ENCODE measurements at places on chromosomes 12 and 14.

DNA sequence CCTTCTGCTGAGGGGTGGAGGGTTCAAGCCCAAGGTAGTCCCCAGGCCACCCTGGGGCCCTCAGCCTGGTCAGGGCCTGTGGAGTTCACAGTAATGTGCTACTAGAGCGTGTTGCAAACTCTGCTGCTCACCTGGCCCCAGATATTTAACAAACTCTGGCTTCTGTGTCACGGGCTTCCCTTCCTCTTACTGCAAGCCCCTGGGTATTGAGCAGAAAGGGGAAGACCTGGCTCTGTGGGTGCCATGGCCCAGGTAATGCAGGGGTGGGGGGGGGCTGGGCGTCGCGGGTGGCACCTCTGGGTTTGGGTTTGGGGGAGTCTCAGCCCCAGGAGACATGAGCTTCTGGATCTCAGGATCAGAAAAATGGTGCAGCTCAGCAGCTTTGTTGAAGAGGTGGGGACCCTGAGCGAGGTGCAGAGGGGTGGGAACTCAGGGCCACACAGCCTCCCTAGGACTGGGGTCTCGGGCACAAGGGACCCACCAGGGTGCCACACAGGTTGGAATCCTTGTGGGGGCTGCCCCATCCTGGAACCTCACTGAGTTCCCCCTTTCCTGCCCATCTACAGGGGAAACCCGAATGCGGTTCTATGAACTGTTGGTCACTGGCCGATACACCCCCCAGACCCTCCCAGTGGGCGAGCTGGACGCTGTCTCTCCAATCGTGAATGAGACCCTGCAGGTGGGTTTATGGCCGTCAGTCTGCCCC lies 4.0 kb downstream of the SETD1B start:
- DNase-seq, result no peak

- DNase-seq, result no peak
These were observed 9.5 kb upstream of the PGF start for GRCh38 chr14:74964787-74965485.

- no peak for DNase-seq
These were observed 197.6 kb downstream of the SLC38A4 start for GRCh38 chr12:46628176-46628575.

DNA sequence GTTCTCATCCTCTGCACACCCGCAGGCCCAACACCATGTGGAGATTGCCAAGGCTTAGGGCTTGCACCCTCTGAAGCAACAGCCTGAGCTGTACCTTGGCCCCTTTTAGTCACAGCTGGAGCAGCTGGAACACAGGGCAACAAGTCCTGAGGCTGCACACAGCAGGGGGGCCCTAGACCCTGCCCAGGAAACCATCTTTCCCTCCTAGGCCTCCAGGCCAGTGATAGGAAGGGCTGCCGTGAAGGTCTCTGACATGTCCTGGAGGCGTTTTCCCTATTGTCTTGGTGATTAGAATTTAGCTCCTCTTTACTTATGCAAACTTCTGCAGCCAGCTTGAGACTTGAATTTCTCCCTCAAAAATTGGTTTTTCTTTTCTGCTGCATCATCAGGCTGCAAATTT lies 373.5 kb upstream of the CLEC14A start:
- DNase-seq, result no peak

GRCh38 chr12:2615665-2616402 lies 178.9 kb upstream of the FKBP4 start:
- DNase-seq, result no peak

DNA sequence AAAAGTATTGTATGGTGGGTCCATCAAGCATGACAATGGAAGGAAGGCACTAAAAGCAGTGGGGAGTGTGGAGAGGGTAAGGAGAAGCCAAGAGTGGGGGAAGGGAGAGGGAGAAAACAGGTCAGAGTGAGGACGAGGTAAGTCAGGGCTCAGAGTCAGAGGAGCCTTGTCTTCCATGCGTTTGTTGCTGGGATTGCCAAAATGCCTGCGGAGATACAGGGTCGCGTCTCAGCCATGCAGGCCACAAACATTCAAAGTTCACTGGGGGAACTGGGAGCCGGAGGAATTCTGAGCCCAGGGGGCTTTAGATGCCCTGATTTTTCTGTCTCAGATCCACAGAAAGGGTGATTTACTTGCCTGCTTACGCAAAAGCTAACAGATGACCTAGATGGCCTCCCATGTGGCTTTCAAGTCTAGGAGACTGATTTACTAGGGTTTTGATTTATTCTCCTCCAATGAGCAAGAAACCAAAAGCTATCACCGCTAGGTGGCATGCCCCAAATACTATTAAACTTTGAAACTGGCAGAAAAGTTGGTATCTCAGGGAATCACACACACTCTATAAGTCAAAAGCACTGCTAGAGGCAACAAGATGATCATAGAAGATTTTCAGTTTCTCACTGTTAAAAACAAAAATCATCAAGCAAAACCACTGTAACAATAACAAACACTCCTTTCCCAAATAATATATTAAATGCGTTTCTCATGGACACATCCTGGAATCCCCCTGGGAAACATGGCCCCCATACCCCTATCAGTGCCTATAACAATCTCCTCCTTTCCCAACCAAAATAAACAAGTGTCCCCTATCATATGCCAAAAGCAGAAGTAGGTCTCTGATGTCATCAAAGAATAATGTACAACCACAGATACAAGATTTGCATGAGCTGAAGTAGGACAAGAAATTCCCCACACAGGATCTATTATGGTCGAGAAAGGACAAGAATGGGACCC lies 26.6 kb upstream of the MDM1 start:
- peak; percentile 63 for DNase-seq

DNA sequence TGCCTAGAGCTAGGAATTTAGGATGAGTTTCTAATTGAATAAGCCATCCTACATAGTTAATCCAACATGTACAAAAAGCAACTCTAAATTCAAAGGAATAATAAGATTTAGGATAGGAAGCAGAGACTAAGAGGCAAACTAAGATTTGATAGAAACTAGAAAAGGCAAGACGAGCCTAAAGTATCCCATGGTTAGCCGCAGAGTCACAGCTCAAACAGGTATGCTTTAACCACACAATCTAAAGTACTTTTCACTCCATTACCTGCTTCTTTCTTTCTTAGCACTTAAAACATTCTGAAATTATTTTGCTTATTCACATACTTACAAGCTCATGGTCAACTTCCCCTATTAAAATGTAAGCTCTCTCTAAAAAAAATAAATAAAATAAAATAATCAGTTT lies 51.8 kb downstream of the OTOGL start:
- DNase-seq, result no peak

- no peak for DNase-seq
These were observed 351.0 kb downstream of the NAV3 start for GRCh38 chr12:78181544-78182162.

- DNase-seq, result no peak
These were observed 357 bp downstream of the HOMEZ start for GRCh38 chr14:23285530-23286019.

- DNase-seq, result no peak
These were observed 142.3 kb downstream of the PCNX1 start for GRCh38 chr14:71049435-71050133.

DNA sequence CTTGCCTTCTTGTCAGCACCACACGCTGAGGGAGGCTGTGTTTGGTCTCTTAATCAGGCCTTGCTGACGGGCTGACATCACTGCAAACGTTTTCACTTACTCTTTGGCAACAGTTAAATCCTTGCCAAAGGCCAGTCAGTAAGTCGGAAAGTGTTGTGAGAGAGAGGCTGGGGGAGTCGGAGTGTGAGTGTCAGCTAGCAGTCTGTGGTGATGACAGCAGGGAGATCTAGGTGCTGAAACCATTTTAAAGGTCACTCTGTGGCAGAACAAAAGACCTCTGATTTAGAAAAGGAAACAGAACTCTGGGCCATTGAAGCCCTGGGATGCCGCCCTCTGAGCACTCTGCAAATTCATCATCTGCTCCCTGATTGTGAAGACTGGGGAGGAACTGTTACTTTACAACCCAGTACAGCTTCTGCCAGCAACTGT lies 143.5 kb downstream of the PAX9 start:
- no peak for DNase-seq

- DNase-seq, result no peak
These were observed 8.2 kb downstream of the WBP11 start for GRCh38 chr12:14795028-14795448.

DNA sequence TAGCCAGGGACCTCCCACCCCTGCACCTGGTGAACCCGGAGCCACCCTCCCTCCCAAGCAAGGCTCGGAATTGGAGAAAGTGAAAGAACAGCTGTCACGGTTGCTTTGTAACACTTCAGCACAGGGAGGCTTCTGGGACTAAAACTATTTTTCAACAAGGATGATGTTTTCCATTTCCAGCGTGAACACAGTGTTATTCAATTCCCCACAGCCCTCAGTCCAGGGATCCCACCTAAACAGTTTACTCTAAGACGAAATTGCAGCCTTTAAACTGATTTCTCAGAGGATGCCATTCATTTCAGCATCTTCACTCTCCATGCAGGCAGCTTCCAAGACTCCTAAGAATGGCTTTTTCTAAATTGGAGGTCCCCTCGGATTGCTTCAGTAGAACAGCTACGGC lies 229.2 kb downstream of the SLC15A4 start:
- DNase-seq, result no peak

- DNase-seq, result no peak
These were observed 31.4 kb upstream of the C12orf76 start for GRCh38 chr12:110079477-110080400.

GRCh38 chr12:117884161-117884560 lies 84.6 kb downstream of the KSR2 start:
- no peak for DNase-seq

GRCh38 chr14:74875941-74876913 lies at the start of gene PROX2:
PROX2 (minus strand) TSS chr14:74876145; CDS start chr14:74863834, 12,311 bp downstream.
- DNase-seq, result no peak

DNA sequence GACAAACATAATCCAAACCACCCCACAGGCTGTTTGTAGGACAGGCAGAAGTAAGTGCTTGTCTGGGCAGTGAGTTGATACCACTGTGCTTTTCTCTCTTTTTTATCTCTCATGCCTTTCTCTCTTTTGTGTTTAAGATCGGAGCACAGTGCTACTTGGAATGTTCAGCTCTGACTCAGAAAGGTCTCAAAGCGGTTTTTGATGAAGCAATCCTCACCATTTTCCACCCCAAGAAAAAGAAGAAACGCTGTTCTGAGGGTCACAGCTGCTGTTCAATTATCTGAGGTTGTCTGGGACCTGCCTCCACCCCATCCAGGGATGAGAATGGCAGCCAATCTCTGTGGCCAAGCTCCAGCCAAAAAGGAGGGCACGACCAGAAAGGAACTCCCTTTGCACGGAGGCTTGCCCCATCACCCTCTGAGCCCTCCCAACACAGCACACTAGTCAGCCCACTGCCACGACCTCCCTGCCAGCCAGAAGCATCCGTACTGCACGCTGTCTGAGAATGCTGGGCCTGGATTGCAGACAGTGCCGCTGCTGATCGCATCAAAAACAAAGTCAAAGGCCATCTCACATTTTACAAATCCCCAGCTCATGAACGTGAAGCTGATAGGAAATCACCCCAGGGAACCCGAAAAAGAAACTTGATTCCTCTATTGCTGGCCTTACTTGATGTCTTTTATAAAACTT lies 27.8 kb downstream of the GPHB5 start:
- no peak for DNase-seq

DNA sequence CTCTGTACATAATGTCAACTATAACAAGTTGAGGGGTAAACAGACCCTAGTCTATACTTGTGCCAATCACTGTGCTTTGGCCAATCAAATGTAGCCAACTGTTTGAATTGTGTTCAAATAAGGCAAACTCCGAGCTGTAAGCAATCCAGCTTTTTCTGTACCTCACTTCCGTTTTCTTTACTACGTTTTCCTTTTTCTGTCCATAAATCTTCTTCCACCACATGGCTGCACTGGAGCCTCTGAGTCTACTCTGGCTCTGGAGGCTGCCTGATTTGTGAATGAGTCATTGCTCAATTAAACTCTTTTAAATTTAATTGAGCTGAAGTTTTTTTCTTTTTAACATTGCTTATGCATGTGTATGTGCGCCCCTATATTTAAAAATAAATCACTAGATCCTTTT lies 29.7 kb downstream of the CLEC1A start:
- no peak for DNase-seq

GRCh38 chr12:42910656-42911055 lies 321.1 kb upstream of the PRICKLE1 start:
- peak; percentile 52 for DNase-seq

GRCh38 chr14:36834293-36834692 lies 172.6 kb downstream of the PAX9 start:
- DNase-seq, result no peak

DNA sequence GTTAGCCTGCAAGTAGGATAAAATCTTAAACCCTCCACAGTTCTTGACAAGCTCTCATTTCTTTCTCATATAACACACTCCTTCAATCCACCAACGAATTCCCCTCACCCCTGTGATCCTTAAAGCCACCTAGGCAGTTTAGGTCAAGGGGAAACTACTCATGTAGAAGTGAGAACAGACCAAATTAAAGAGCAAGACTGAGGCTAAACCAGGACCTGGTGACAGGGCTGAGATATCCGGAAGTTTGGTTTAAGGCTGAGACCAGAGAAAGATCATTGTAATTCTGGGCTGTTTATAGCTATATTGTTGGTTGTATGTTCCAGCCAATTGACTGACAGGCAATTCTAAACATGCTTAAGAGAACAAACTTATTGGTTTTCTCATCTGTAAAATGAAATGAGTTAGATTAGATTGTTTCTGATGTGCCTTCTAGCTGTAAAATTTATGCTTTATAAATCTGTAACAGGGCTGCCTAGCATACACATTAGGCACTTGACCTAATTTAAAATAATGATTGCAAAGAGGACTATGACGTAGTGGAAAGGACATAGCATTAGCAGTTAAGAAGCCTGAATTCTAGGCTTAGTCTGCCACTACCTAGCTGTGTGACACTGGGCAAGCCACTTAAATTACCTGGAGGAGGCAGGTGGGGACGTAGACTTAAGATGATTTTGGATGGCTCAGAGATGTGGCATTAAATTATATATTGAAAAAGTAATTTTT lies 53.9 kb upstream of the PTGR2 start:
- no peak for DNase-seq

GRCh38 chr12:87782838-87783237 lies 246.4 kb downstream of the C12orf50 start:
- no peak for DNase-seq

- peak; percentile 23 for DNase-seq
These were observed 48.4 kb downstream of the ANAPC7 start for GRCh38 chr12:110355073-110355472.

DNA sequence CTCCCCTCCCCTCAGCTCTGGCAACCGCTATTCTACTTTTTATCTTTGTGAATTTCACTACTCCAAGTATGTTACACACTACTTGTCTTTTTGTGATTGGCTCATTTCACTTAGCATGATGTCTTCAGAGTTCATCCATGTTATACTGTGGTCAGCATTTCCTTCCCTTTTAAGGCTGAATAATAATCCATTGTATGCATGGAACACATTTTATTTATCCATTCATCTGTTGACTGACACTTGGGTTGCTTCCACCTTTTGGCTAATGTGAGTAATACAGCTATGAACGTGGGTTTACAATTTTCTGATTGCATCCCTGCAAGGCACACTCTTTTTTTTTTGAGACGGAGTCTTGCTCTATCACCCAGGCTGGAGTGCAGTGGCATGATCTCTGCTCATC lies 53.0 kb upstream of the FUT8 start:
- DNase-seq, result peak; percentile 34

All from foreskin keratinocyte (primary cell).